ENCODE measurements at places on chromosomes 6 and 20.
A peak's percentile ranks its signal among the peaks of the same experiment; 100 is the strongest.

- DNase-seq: no peak
Observed at GRCh38 chr20:32072168-32072750, 20.2 kb downstream of the HCK start.

- DNase-seq: no peak
Observed at GRCh38 chr6:167735951-167736288, 90.8 kb upstream of the AFDN start.

- no peak for DNase-seq
Observed at GRCh38 chr20:18443886-18444285, 22.9 kb downstream of the DZANK1 start.

- DNase-seq: no peak
Observed at GRCh38 chr6:106872049-106872448, 102.5 kb downstream of the CD24 start.

GRCh38 chr6:81401970-81402690, 350.4 kb downstream of the TENT5A start:
- no peak for DNase-seq

DNA sequence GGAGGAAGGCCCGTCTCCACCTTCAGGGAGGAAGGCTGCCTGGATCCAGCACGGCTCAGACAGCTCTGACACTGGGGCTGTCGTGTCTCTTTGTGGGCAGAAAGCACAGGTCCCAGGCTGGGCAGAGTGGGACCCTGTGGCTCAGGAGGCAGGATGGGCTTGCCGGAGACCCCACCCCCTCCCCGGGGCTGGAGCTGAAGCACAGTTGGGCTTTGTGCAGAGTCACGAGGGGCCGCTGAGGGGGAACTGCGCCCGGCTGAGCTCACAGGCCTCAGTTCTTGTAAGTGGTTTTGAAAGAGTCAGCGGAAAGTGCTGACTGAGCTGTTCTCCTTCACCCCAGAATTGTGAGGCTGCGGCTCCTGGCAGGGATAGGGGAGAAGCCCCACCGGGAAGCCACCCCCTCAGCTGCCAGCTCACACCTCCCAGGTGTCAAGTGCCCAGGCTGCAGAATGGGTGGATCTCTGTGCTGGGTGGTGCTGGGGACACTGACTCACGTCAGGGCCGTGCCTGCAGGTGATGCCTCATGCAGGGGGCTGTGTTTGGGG, 145.5 kb upstream of the RNF24 start:
- peak; percentile 24 for DNase-seq

DNA sequence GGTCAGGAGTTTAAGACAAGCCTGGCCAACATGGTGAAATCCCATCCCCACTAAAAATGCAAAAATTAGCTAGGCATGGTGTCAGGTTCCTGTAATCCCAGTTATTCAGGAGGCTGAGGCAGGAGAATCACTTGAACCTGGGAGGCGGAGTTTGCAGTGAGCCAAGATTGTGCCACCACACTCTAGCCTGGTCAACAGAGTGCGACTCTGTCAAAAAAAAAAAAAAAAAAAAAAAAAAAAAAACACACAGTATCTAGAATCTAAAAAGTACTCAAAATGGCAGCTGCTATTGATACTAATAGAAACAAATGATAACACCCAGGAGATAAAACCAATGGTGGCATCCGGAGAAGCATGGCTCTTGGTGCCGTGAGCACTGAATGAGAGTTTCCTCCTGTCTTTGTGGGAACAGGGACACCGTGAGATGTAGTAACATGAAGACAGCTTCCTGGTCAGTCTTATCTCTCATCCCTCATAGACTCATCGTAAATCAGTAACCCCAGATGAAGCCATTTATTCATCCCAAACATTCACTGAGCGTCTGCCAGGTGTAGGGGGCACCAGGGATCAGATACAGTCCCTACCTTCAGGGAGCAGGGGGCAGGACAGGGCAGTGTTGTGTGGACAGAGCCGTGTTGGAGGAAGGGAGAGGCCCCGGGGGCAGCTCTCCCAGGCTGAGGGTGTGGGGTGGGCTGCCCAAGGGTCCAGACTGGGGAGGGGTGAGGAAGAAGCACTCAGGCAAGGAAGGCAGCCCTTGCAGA, 66.1 kb downstream of the SYNJ2 start:
- DNase-seq: no peak

DNA sequence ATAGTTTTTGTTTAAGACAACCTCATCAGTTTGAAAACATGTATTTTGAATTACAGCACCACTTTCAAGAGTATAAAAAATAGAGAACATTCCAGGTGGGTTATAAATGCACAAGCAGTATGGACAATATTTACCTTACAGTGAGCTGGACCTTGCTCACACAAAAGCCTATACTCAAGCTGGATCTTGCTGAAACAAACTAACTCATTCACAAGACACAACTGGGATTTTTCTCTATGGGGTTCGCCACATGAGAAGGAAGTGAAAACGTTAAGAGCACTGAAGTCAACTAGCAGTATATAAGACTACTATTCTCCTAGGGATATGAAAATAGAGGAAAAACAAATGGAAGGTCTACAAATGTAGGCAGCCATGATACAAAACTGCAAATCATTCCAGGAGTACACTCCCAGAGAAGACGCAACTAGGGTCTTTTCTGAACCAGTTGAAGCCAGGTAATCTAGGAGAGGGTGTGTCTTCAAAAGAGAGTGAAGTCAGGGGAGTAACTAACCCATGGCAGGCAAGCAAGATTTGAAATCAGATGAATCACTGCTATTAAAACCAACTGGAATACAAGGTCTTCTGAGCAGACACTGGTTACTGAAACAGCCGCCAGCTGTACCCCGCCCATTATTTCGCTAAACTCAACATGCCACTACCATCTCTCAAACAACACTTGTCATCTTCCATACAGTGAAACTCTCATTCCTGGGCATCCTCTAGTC, 26.5 kb downstream of the STAU1 start:
- no peak for DNase-seq

DNA sequence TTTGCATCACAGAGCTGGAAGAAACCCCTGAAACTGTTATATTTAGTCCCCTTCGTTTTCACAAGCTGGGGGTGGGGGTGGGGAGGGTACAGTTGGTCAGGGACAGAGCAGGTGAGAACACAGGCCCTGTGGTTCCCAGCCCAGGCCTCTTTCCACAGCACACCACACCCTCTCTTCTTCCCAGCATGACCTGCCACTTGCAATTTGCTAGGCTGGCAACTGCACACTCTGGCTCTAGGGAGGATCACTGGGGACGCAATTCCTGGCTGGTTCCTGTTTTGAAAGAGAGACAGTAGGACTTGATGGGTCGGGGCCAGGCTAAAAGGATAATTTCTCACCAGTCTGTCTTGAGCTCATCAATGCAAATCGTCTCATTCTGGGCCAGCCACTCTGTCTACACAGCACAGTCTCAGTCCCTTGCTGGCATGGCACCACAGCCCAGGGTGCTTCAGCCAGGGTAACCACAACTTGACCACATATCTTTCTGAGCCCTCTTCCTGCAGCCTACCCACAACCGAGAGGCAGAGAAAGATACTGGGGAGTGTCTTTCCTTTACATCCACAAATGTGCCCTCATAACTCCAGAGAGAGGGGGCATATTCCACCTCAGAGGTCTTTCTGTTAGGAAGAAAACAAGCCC, 41.7 kb upstream of the EMILIN3 start:
- DNase-seq: no peak

DNA sequence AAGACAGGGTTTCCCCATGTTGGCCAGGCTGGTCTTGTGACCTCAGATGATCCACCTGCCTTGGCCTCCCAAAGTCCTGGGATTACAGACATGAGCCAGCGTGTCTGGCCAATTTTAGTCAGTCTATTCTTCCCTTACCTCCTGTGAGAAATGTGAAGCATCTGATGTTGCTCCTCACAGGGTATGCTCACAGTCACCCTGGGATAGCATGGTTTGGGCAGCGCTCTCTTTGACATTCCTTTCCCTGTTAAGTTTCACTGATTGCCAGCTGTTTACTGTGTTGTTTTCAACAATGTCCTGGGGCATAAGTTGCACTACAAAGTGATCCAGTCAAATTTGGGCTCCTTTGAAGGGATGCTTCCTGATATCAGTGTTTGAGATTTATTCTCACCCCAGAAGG, 13.1 kb downstream of the CDC5L start:
- DNase-seq: no peak

DNA sequence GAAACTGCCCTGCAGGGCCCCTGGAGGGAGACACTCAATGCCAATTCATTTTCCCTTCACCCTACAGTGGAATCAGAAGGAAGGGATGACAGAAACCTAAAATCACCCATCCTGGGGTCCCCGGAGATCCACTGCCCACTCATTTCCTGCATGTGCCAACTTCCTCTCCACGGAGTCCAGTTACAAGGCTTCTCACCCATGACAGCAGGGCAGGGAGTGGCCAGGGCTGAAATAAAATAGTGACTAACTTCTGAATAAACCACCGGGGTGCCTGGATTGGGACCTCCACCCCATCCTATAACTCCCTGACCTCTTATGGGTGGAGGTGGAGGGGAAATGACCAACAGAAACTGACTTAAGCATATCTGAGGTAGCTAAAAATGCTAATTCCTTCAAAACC, 362.3 kb downstream of the MAFB start:
- no peak for DNase-seq

DNA sequence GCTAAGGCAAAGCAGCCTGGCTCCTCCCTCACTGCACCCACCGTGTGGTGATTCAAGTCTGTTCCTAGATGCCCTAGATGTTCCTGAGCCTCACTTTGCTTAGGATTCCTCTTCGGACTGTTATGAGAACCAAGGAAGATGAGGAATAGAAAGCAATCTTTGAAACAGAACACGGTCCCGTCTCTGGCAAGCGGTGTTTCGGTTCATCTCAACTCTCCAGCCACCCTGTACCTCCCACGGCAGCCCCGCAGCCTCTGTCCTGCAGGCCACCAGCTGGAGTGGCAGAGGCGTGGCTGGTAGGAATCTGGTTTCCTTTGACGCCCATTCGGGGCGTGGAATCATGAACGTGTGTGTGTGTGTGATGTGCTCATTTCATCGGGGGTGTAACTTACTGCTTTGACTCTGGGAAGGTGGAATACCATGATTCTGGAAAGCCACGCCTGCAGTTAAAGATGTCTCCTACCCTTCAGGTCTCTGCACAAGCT, 21.3 kb downstream of the PDE10A start:
- no peak for DNase-seq

- DNase-seq: no peak
Observed at GRCh38 chr6:111777357-111777756, 95.9 kb downstream of the FYN start.

- DNase-seq: no peak
Observed at GRCh38 chr6:25085756-25086155, 150.0 kb upstream of the RIPOR2 start.

DNA sequence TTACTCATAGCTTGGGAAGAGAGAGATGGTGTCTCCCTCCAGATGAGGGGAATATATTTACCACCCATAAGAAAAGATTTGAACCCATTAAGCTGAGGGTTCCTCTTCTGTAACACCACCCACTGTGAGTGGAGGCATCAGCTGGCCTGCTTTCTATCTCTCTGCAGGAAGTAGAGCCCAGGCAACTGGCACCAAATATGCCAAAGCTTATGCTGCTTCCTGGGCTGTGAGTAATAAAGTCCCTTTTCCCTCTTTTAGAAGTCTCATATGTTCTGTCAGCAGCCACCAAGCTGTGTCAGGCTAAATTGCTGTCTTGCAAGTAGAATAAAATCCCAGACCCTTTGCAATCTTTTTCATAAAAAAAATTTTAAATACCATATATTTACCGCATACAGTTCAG, 241.4 kb downstream of the LAMA2 start:
- DNase-seq: no peak

- no peak for DNase-seq
Observed at GRCh38 chr20:15582146-15582760, 991.0 kb downstream of the KIF16B start.

DNA sequence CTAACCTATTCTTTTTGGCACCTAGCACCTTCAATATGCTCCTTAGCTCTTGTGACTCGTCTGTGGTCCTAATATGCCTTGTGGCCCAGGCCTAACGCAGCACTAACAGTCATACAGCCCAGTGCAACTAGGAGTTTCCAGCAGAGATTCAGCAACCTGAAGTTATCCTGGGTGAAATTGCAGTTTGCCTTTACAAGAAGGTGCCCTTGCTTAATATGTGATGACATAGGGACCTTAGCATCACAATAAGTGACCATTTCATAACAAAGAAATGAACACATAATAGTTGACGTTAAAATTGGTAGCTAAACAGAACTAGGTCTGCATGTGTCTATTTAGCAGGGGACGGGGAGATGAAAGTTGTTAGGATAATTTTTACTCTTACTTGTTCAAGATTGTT, 10.1 kb downstream of the FIG4 start:
- DNase-seq: no peak

GRCh38 chr6:5626727-5627426, 365.6 kb downstream of the FARS2 start:
- no peak for DNase-seq

DNA sequence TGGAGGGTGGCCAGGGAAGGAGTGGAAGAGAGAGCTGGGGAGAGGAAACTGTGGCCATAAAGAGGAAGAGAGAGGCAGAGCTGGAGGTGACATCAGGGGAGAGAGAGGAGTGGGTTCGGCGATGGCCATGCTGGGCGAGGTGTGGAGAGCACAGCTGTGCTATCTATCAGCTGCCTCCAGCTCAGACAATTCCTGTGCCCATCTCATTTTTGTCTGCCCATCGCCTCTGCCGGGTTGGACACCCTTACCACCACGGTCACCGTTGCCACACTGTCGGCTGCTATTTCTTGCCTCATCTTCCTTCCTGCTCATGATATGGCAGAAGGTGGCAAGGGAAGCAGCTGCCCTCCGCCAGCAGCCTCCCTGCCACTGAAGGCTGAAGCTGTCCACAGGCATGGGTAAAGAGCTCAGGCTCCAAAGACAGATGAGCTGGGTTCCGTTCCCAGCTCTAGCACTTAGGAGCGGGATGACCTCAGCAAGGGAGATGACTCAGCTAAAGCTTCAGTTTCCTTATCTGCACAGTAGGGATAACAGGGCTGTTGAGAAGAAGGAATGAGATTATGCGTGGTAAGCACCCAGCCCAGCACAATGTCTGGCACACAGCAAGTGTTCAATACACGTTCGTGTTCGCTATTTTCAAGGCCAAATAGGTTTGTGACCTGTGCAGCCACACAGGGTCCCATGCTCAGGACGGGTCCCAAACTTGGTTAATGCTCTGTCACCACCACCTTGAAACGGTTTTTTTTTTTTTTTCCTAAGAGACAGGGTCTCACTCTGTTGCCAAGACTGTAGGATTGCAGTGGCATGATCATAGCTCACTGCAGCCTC, 21.9 kb upstream of the TAF8 start:
- DNase-seq: no peak

DNA sequence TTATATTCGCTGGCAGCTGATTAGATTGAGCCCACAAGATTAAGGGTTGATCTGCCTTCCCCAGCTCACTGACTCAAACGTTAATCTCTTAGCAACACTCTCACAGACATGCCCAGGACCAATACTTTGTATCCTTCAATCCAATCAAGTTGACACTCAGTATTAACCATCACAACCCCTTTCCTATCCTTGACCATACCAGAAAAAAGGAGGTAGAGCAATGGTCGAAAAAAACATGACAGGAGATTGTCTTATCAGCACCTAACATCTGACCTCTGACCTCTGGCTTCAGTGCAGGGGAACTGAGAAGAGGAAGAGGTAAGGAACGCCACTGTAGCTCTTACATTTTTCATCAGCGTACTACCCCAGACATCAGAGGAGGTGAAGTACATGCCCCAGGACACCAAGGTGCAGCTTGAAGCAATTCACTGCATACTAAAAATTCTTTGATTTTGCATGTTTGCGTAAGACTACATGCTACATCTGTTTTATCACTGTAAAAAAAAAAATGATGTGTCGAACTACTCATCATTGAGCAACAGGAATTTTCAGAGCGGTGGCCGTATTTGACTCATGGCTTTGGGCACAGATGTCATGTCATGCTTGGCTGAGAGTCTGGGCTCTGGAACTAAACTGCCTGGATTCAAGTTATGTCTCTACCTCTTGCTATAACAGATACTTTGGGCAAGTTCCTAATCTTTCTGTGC, 188.0 kb upstream of the TAB2 start:
- DNase-seq: no peak

Measured in stimulated activated CD8-positive, alpha-beta memory T cell treated with anti-CD3 and anti-CD28 coated beads, Interleukin-4, amount 100 ng/mL, for 24 hours (primary cell).